ENCODE measurements at places on chromosomes 1 and 21.

DNA sequence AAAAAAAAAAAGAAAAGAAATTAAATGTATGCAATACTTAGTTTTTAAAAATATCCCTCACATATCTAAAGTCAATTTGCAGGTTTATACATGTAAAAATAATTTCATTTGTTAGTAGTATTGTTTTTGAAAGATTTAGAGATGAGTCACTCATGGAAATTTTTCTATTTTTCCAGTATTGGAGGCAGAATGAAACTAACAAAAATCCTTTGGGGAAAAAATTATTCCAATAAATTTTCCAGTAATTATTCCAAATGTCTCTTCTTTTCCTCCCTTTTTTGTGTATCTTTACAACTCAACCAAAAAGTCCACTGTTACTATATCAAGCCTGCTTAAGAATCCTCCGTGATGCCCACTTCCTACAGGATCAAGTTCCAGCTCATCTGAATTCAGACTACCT is 29.9 kb downstream of the MPZL1 start:
- DNase-seq = no peak

GRCh38 chr21:38413958-38414548 is 84.2 kb downstream of the ERG start:
- no peak for DNase-seq

DNA sequence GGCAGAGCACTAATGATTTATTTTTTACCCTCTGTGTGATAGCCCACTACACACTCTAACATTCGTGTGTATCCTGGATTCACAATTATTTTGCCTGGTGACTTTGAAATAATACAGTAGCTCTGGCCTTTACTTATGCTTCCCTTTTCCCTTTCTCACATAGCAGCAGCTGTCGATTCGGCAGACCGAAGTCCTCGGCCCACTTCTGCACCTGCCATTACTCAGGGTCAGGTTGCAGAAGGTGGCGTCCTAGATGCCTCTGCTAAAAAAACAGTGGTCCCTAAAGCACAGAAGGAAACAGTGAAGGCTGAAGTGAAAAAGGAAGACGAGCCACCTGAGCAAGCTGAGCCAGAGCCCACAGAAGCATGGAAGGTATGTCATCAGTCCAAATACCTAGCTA is 70.8 kb downstream of the TMEM200B start:
- DNase-seq = no peak

GRCh38 chr1:37031871-37032270 is 2.4 kb downstream of the GRIK3 start:
- DNase-seq = no peak

- no peak for DNase-seq
Observed at GRCh38 chr1:64488862-64489261, 18.9 kb downstream of the CACHD1 start.

DNA sequence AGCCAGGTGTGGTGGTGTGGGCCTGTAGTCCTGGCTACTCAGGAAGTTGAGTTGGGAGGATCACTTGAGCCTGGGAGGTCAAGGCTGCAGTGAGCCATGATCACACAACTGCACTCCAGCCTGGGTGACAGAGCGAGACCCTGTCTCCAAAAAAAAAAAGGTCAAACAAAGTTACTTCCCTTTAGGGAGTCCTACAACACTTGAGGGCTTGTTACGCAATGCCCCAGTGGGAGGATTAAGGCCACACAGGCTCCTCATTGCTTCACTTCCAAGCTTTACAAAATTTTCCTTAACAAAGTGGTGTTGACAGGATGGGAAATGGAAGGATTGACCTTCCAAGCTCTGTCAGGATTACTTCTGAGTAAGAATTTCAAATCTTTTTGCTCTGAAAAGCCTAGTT is 6.2 kb upstream of the EXTL1 start:
- DNase-seq = no peak

- no peak for DNase-seq
Observed at GRCh38 chr1:156765666-156766065, 1.7 kb upstream of the PRCC start.

DNA sequence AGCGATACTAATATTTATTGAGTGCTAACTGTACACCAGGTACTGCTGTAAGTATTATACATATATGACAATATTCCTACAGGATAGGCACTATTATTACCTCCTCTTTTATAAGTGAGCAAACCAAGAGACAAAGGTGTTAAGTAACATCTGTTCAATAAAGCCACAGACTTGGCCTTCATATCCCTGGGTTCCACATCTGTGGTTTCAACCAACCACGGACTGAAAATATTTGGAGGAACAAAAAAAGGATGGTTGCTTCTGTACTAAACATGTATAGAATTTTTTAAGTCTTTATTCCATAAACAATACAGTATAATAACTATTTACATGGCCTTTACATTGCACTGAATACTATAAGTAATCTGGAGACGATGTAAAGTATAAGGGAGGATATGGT is 95.1 kb downstream of the RERE start:
- DNase-seq = no peak

- DNase-seq = no peak
Observed at GRCh38 chr1:47209091-47209490, 19.3 kb upstream of the PDZK1IP1 start.

DNA sequence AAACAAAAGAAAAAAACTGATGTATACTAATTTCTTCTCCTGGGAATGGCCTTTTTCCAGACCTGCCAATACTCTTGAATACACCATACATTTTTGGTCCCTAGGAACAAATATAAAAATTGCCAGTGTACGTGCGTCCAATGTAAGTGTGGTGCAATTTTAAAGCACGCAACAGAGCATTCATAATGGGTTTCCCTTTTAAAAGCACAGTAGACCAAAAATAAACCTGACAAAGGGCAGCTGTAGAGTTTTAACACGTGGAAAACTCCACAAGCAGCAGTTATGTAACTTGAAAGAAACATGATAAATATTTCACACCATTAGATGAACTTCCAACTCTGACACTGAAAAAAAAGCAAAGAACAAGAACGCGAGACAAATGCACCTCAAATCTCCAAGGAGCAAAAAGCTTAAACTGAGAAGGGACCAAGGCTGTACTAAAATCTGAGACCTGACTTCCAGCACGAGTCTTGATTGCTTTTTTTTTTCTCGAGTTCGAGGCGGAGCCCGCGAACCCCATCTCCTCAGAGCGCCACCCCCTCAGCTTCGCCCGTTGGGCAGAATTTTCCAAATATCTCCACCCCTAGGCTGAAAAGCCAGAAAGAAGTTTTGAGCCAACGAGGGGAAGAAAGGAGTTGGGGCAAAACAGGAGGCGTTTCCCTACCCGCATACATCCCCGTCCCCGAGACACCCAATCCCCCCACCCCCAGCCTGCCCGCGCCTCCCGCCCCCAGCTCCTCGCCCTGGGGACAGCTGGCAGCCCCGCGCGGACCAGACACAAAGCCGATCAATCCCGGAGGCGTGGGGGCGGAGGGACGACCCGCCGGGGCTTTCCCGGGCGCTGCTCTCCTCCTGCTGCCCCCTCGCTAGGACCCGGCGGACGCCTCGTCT is at the start of gene JAM2:
Gene JAM2 (plus strand): TSS at position 599 of the 891 bp plus-strand sequence. CDS start 564 bp downstream, outside the sequence.
- peak; percentile 14 for DNase-seq

GRCh38 chr1:53527368-53527767 is 68.2 kb downstream of the DMRTB1 start:
- no peak for DNase-seq

DNA sequence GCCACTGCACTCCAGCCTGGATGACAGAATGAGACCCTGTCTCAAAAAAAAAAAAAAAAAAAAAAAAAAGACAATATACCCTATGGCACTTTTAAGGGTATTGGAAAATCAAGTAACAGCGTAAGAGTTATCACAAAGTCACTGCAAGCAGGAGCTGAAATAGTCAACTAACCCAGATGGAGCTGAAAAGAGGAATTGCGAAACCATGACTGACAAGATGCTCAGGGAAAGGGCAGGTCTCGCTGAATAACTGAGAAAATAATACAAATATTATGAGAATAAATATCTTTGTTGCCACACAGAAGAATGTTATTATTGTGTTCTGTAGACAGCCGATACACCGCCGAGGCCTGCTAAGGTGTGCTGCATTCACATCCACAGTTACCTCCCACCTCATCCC is 17.8 kb downstream of the HLCS start:
- no peak for DNase-seq

GRCh38 chr1:153070243-153070642 is 1.2 kb downstream of the SPRR2B start:
- DNase-seq = no peak

GRCh38 chr1:172944931-172945330 is 105.8 kb downstream of the TNFSF18 start:
- DNase-seq = no peak

- DNase-seq = no peak
Observed at GRCh38 chr1:15328351-15329103, 81.2 kb upstream of the EFHD2 start.

- DNase-seq = no peak
Observed at GRCh38 chr21:41251961-41252642, 64.5 kb upstream of the FAM3B start.

GRCh38 chr1:179034720-179035119 is 9.0 kb downstream of the FAM20B start:
- DNase-seq = no peak

- no peak for DNase-seq
Observed at GRCh38 chr1:235113183-235113917, 15.3 kb downstream of the TOMM20 start.

- no peak for DNase-seq
Observed at GRCh38 chr1:236081546-236082227, 16.8 kb upstream of the NID1 start.

DNA sequence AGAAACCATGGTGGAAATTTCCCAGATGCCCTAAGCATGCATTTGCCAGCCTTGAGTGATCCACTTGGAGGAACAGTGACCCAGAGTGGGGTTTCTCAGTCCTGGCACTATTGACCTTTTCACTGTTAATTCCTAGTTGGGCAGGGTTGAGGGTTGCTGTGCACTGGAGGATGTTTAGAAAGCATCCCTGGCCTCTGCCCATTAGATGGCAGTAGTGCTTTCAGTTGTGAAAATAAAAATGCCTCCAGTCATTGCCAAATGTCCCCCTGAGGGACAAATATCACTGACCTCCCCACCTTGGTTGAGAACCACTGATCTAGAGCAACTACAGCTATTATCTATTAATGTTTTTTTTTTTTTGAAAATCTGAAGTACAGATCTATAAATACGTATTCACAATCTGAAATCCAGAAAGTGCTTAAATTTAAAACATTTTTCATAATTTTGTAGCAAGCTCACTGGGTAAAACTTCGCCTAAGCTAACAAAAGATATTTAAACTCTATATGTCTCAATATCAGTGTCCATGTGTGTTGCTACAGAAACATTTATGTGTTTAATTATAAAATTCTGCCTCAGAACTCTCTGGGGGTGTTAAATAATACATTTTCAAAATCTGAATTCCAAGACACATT is 27.3 kb downstream of the F3 start:
- DNase-seq = no peak
